LHCN-M2 (cell line): ENCODE measurements at places on chromosomes 11 and 22. TPM values are rescaled to one million over a fixed set of nuclear protein-coding genes. Genes with fewer than 3 reads are reported as not detected.
A peak's percentile ranks its signal among the peaks of the same experiment; 100 is the strongest.

The TIGD3 gene
- total RNA-seq = 0.26 and 0.29 TPM in 2 replicates

The SLC1A2 gene
- total RNA-seq = 0.38 and 0.40 TPM in 2 replicates

The VSIG10L2 gene
- not detected in 2 replicates for total RNA-seq

The STK33 gene
- total RNA-seq = 0.40 and 0.51 TPM in 2 replicates

The HOATZ gene
- not detected in 2 replicates for total RNA-seq

The MS4A6E gene
- not detected in 2 replicates for total RNA-seq

The TUBA8 gene
- total RNA-seq = 0.26 and 0.46 TPM in 2 replicates

The ELMOD1 gene
- 0.45 and 1.4 TPM in 2 replicates for total RNA-seq

The CLCF1 gene
- 16.1 and 19.8 TPM in 2 replicates for total RNA-seq

The VPS51 gene
- total RNA-seq = 111 and 174 TPM in 2 replicates

The GRAP2 gene
- not detected in 2 replicates for total RNA-seq

DNA sequence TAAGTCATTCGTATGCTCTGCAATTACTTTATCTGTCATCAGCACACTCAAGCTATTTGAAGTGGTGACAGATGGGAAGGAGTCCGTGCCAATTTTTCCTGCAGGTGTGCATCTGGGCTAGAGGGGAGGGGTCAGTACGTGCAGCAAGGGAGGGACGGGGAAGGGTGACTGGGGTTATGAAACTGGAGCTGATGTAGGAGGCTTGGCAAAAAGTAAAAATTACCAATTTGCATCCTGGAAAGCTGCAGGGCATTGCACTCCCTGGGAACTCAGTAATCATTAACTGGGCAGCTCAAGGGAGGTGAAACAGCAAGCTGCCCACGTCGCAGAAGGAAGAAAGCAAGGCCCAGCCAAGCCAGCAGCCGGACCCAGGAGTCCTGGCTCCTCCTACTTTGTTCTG is 87.1 kb upstream of the TMEM45B start:
- no peak for DNase-seq

DNA sequence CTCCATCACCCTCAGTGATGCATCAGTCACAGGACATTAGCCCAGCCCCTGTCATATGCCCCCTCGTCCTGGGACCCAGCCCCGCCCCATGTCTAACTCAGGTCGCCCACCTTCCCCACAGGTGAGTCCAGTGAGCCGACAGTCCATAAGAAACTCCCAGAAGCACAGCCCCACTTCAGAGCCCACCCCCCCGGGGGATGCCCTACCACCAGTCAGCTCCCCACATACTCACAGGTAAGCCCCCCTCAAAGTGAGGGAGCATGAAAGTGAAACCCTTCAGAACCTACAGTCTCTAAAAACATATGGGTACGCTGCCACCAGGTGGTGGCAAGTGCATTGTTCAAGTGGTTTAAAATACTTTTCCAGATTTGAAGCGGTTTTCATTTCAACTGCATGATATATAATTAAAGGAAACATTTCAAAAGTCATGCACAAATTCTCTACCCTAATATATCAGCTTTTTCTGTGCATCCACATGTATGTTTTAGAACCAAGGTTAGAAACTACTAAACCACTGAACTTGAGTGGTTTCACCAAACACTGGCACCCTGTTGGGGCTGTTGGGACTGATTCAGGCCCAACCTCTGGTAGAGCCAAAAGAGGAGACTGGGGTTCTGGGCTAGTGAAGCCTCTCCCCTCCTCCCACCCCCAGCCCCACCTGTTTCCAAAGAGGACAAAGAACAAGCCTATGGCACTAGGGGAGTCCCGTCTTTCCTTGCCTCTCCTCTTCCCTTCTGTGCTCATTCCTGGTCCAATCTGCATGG is 17.3 kb downstream of the EPS8L2 start:
- peak; percentile 51 for DNase-seq

- DNase-seq = peak; percentile 97
Measured at GRCh38 chr22:36328635-36329253, 59.0 kb downstream of the MYH9 start.

DNA sequence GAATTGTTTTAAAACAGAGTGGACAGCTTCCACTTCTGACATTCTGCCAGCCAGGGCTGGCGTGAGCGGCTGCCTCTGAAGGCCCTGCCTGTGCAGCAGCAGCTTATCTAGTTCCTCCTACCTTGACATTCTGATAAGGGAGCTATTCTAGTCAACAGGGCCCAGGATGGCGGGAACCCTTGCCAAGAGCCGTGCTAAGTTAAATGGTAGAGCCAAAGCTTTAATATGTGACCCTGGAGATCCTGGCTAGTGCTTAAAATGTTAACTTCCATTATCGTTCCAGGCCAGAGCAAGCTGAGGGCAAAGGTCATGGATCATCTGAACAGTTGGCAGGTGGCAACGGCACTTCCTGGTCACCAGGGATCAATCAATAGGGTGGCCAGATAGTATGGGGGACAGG is 3.5 kb downstream of the KCNJ5 start:
- no peak for DNase-seq

GRCh38 chr11:120255519-120255866 is 15.6 kb downstream of the POU2F3 start:
- no peak for DNase-seq

DNA sequence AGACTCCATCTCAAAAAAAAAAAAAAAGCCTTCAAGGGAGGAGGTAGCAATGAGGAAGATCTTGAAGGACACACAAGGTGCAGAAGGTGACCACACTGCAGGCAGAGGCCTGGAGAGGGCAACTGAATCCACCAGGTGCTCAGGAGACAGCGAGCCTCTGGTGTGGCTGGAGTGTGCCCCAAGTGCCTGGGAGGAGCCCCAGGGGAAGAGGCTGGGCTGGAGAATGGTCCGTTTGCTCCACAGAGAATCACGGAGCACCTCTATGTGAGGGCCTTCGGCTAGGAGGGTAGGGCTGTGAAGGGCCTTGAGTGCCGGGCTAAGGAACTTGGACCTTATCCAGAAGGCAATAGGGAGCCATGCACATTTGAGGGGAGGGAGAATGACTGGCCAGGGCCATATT is 50.3 kb downstream of the ARRB1 start:
- DNase-seq = no peak

DNA sequence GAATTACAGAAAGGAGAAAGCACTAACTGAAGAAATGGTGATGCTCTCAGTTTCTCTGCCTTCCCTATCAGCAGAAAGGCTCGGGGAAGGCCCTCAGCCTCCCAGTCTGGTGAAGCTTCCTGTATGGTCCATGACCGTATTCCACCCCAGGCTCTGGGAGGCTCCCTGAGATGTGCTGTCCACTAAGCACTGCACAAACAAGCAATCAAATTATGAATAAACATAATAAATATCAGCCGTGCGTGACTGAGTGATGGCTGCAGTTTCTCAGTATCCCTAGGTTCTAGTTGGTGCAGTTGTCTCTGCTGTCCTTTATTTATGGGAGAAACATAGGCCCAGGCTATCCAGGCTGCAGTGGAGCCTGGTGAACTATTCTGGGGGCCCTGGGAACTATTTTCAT is 3.6 kb downstream of the SMDT1 start:
- DNase-seq = no peak

GRCh38 chr11:119599864-119600541 is 129.0 kb downstream of the NECTIN1 start:
- peak; percentile 11 for DNase-seq

DNA sequence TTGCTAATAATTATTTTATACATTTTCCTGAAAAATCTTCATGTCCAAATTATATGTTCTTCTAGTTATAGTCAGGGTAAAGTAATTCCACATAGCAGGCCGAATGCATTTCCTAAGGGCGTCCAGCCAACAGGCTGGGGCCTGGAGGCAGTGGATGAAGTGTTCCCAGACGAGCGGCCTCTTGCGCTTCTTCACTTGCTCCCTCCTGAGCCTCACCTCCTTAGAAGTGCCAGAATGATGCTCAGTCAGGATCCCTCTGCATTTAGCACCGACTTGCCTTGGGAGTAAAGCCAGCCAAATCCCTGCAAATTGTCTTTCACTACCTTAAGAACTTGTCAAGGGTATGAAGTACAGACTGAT is 1.5 kb downstream of the OLFML1 start:
- DNase-seq = no peak

GRCh38 chr11:110044226-110044968 is 48.8 kb upstream of the ZC3H12C start:
- DNase-seq = no peak

DNA sequence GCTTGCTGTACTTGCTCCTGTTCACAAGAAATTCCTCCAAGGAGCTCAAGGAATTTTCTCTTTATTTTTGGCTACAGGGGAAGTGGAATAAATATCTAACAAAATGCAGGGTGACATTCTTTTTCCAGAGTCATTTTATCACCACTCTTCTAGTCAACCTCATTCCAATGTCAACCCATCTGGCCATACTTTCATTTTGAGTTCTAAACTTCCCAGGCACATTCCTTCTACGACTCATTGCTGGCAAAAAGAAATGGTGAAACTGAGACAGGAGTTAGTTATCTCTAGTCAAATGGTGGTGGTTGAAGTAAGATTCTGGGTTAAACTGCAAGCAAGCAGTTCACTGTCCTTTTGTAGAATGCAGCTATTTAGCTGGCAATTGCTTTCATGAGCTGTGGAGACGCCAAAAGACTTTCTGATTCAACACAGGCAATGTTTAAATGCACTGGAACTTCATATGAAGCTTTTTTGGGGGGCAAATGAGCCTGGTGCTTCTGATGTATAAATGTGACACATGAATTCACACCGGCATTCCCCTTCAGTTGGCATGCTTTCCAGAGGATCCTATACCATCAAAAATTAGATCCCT is 304.6 kb downstream of the CADM1 start:
- peak; percentile 26 for DNase-seq

GRCh38 chr11:33606762-33607161 is 93.9 kb downstream of the C11orf91 start:
- no peak for DNase-seq

DNA sequence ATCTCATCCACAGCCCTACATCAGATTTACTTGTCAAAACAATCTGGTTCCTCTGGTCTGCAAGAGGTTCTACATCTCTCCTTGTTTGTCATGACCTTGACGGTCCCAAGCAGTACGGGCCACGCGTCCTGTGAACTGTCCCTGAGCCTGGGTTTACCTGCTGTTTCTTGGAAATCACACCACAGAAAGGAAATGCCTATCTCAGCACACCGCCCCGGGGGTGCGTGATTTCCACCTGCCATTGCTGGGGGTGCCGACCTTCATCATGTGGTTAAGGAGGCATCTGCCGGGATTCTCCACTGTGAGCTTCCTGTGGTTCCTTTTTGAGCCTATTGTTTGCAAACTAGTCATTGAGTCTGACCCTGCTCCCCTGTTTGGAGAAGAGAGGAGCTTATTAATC is 1363.4 kb downstream of the BRD1 start:
- no peak for DNase-seq

GRCh38 chr11:132960273-132961078 is 571.8 kb downstream of the OPCML start:
- no peak for DNase-seq

DNA sequence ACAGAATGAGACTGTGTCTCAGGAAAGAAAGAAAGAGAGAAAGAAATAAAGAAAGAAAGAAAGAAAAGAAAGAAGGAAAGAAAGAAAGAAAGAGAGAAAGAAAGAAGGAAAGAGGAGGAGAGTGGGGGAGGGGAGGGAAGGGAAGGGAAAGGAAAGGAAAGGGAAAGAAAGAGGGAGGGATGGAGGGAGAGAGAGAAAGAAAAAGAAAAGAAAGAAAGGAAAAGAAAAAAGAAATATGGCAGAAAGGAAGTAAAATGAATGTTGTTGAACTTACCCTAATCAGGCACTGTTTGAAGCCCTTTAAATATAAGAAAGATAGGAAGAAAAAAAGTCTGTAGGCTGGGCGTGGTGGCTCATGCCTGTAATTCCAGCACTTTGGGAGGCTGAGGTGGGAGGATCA is 276.1 kb downstream of the INSC start:
- no peak for DNase-seq

DNA sequence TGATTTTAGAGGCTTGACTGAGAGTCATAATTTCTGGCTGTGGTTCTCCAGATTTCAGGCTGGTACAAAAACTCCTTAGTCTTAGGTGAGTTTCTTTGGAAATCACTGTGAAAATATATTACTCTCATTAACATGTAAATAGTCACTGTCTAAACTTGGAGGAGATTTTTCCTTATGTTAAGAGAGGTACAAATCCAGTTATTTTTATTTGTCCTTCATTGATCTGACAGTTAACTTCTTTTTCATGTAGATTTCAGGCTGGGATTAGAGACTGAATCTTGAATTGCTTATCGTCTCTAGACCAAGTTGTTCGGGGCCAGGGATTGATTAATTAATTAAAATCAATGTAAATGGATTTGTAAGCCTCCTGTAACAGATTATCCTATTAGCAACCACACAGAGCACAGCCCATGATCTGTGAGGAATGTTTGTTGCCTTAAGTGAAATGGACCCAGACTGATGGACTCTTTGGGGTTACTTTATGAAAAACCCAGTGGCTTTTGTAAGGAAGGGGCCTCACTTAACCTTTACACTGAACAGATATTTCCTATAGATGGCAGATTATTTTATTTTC is 21.1 kb downstream of the TEAD1 start:
- no peak for DNase-seq

GRCh38 chr11:124310721-124311120 is 3.0 kb downstream of the OR8D1 start:
- peak; percentile 63 for DNase-seq

DNA sequence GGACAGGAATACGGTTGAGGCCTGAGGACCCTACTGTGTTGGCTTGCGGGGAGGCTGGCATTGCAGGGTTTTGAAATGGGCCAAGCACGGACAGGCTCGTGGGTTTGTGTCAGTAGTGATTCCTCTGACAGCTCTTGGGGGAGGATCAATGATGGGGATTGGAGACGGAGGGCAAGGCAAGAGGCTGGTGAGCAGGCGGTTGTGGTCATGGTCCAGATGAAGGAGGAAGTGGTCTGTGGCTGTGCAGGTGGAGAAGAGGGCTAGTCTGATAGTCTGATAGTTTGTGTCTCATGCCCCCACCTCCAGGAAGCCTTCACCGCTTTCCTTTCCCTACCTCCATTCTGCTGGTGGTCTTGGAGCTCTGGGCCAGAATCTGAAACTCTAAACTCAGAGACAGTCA is 3.0 kb downstream of the MAFF start:
- no peak for DNase-seq

- no peak for DNase-seq
Measured at GRCh38 chr22:44452531-44453420, 45.3 kb downstream of the RTL6 start.

DNA sequence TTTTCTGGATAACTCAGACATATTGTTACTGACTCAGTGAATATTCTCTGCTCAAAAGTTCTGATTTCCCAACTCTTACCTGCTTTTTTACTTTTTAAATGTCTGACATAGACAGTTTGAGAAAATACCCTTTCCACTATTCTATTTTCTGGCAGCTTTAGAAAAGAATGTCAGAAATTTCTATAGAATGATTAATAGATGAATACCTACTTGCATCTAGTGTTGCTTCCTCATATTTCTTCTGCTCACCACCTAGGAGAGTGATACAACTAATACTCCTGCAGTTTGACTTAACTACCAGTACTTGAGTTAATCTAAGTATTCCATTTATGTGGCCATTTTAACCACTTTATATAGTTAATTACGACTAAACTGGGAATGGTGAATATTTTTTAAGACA is 55.2 kb downstream of the KDM2A start:
- no peak for DNase-seq
